Fibroblast of the conjunctiva (primary cell): ENCODE measurements at places on chromosomes 7 and 10.
A peak's percentile ranks its signal among the peaks of the same experiment; 100 is the strongest.

DNA sequence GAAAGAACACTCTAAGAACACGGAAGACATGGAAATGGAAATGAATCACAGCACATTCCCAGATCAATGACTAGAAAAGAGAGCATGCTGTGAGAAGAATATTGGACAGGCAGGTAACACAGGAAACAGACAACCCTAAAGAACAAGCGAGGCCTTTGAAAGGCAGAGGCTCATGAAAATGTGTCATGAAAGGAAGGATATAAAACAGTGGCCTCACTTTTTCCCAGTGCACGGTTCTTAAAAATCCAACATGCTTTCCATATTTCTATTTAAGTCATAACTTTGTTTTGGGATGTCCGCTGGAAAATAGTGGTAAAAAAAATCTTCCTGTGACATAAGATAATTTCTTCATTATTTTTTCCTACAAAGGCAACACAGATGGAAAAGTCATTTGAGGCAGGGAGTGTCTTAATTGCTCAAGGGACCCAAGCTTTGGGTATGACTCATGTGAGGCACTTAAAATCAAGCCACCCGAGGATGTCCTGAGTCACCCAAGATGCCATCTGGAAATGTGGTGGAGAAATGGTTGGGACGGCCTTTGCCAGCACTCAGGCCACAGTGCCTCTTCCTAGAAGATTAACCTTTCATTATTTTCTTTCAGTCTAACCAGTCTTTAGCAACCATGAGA lies 17.0 kb downstream of the ITIH5 start:
- no peak for DNase-seq

- DNase-seq, result no peak
These were observed 479.9 kb upstream of the FOXK1 start for GRCh38 chr7:4202154-4202736.

- no peak for DNase-seq
These were observed 252.2 kb upstream of the YAE1 start for GRCh38 chr7:39313974-39314373.

GRCh38 chr7:42479816-42480633 lies 243.0 kb upstream of the GLI3 start:
- no peak for DNase-seq

GRCh38 chr7:45400680-45401079 lies 173.5 kb upstream of the ADCY1 start:
- no peak for DNase-seq

DNA sequence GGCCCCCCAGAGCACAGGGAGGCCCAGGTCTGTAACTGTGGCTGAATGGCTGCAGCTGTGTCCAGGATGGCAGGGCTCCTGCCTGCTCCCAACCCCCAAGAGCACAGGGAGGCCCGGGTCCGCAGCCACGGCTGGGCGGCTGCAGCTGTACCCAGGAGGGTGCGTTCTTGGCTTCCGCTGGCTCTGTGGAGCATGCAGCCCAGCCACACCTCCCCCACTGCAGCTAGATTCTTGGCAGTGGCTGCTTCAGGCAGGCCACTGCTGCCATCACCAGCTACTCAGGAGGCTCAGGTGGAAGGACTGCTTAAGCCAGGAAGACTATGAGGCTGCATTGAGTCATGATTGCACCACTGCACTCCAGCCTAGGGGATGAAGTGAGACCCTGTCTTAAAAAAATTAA lies 27.9 kb downstream of the C7orf25 start:
- DNase-seq, result no peak

- DNase-seq, result no peak
These were observed 43.5 kb downstream of the DNAJC1 start for GRCh38 chr10:21959998-21960397.

DNA sequence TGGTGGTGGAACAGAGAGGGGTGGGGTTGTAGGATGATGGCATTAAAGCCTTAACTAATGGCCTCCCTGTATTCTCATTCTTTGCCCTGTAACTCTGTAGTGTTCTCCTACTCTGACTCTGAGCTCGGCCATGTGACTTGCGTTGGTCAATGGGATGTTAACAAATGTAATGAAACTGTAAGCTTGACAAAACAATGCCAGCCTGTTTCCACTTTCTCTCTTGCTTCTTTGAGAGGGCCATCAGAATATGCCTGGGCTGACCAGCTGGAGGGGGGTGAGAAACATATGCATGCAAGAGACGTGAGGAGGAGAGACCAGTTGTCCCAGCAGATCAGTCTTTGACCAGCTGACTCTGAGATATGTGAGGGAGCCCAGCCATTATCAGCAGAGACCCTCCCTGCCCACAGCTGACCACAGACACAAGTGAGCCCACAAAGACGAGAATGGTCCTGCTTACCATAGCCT lies 100.6 kb downstream of the ICA1 start:
- no peak for DNase-seq

DNA sequence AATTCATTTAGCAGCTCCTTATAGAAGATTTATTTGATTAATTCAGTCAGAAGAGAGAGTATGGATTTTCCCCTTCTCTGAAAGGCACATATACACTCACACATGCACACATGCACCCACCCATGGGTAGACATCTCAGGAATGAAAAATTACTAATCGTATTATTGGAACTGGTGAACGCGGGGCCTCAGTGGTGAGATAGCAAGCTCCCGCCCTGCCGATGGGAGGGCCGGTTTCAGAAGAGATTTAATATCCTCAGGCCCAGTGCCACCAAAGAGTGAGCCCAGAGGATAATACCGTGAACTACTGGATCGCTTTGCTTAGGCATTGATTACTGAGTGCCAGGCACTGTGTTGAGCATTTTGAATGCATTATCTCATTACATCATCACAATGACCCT lies 38.0 kb upstream of the EMX2 start:
- no peak for DNase-seq

- DNase-seq, result no peak
These were observed 744 bp upstream of the BICC1 start for GRCh38 chr10:58511765-58512490.

DNA sequence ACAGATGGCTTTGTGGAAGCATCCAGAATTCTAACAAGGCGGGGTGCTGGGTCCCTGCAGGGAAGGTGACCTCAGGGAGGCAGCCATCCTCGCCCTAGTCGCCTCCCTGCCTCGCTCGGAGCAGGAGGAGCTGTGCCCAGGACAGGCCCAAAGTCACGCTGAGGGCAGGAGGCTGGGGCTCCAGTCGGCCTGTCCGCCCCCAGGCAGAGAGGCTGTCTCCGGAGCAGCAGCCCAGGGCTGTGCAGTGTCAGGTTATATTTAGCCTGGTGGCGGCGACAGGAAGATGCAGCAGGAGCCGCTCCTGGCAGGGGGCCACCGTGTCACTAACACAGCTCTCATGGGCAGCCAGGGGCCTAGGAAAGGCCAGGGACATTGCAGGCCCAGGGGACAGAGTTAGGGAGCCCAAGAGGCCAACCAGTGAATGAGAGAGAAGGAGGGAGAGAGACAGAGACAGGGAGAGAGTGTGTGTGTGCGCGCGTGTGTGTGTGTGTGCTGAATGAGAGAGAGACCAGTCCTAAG lies 13.5 kb downstream of the KCNH2 start:
- no peak for DNase-seq

DNA sequence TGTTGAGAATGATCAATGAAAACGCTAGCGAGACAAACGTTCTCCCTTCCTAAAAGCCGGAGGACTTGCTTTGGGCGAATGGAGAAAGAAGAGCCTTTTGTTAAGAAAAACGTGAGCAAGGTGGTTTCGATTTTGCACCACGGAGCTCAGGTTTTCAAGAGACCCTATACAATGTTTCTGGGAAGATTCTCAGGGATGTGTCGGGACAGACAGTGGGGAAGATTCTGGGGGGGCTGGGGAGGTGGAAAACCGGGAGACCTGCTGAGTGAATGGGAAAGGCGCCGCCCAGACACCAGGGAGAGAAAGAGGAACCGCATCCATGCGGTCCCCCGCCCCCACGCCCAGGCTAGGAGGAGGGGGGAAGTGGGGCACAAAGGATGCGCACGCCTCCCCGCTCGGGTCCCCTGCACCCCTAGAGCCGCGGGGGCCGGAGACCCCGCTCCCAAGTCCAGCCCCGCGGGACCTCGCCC lies 745 bp downstream of the YWHAG start:
- no peak for DNase-seq

GRCh38 chr10:112140110-112140970 lies 43.2 kb downstream of the GPAM start:
- peak; percentile 42 for DNase-seq

GRCh38 chr10:116254422-116255155 lies 18.4 kb downstream of the GFRA1 start:
- DNase-seq, result no peak

GRCh38 chr10:59064759-59065539 lies 111.5 kb upstream of the PHYHIPL start:
- no peak for DNase-seq

DNA sequence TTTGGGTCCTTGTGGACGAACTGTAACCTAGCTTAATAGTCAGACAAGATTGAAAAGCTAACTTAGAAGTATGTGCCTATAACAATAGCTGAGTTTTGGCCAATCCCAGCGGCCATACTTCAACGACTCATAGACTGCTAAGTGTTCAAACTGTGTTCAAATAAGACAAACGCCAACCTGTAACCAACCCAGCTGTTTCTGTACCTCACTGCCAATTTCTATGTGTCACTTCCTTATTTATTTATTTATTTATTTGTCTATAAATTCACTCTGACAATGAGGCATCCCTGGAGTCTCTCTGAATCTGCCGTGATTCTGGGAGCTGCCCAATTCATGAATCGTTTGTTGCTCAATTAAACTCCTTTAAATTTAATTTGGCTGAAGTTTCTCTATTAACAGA lies 21.7 kb downstream of the ST8SIA6 start:
- DNase-seq, result no peak

GRCh38 chr7:50564640-50565558 lies at the start of gene DDC:
TSS of gene DDC (minus strand) at chr7:50565405. CDS start at chr7:50544085, 21,320 bp downstream.
- DNase-seq, result no peak

GRCh38 chr7:117445206-117445605 lies 17.9 kb upstream of the ASZ1 start:
- no peak for DNase-seq

- no peak for DNase-seq
These were observed 237.2 kb downstream of the CSTF2T start for GRCh38 chr10:51462076-51462779.

DNA sequence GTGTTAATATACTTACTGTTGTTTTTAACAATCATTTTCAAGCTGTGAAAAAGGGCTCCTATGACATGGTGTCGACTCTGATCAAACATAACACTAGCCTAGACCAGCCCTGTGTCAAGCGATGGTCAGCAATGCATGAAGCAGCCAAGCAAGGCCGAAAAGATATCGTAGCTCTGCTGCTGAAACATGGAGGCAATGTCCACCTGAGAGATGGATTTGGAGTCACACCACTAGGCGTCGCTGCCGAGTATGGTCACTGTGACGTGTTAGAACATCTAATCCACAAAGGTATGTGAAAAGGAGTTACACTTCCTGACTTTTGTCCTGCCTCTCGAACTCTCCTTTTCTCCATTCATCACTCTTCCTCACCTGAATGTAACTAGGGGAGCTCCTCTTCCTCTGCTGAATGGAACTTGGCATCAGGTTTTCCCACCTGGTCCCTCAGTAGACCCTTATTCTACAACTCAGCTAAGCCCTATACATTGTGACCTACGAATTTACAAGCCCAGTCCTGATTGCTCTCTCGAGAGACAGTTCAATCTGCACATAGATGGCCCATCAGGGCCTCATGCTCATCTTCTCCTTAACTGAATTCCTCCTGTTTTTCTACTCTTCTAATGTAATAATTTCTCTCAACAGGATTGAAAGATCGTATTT lies 23.0 kb downstream of the ASB15 start:
- DNase-seq, result no peak
